Activated naive CD8-positive, alpha-beta T cell treated with anti-CD3 and anti-CD28 coated beads, Interleukin-2, amount 10 ng/mL, durations not matched to agents 7 days and 5 days (primary cell): ENCODE measurements at places on chromosomes 6 and 20.

GRCh38 chr20:50554694-50555579 is 44.8 kb downstream of the PTPN1 start:
- no peak for DNase-seq

- DNase-seq = no peak
Measured at GRCh38 chr6:48844696-48845095, 618.4 kb downstream of the MMUT start.

- DNase-seq = no peak
Measured at GRCh38 chr20:39163993-39164392, 201.8 kb downstream of the DHX35 start.

- DNase-seq = no peak
Measured at GRCh38 chr6:148346681-148347440, 4.2 kb downstream of the SASH1 start.

DNA sequence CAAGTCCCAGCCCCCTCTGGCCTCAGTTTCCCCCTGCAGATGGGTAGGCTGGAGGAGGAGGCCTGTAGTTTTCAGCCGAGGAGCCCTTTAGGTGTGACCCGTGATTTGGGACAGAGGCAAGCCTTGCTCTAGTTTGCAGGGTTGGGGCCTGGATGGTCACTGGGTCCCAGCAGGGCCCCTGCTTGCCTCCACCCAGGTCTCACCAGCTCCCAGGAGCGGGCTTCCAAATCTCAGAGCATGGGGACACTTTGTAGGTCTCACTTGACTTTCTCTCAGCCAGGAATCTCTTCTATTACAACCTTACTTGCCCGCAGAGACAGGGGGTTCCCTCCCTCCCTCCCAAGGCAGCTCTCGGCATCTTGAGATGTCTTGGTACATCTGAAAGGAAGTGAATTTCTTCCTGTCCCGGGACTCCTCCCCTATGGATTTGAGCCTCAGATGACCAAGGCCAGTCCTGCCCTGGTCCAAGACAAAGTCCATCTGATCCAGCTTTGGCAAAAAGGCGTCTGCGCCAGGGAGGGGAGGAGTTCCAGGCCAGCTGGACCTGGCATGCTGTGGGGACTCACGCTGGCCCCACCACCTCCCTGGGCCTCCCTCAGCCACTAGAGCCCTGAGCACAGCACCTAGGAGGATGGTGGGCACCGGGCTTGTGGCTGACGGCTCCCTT is 47.4 kb downstream of the SRC start:
- DNase-seq = no peak

DNA sequence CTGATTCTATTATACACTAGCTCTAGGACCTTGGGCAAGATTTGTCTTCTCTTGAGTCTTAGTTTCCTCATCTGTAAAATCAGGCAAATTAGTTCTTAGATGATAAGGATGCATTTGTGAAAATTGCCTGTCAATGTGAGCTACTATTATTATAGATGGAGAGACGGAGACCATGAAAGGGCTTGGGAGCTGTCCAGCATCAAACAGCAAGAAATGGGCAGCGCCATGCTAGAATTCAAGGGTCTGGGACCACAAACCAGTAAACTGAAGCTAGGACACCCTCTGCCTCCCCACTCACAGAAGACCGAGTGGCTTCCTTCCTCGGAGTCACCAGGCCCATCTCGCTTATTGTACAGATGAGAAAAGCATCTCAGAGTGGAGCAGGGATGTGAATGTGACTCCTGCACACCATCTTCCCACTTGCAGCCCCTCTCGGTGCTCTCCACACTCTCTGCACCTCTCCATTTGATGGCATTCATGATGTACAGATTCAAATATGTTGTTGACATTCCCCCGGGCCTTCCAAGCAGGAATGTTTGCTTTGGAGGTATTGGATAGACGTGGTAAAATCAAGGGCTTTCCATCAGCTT is 24.1 kb upstream of the BPIFA3 start:
- no peak for DNase-seq

DNA sequence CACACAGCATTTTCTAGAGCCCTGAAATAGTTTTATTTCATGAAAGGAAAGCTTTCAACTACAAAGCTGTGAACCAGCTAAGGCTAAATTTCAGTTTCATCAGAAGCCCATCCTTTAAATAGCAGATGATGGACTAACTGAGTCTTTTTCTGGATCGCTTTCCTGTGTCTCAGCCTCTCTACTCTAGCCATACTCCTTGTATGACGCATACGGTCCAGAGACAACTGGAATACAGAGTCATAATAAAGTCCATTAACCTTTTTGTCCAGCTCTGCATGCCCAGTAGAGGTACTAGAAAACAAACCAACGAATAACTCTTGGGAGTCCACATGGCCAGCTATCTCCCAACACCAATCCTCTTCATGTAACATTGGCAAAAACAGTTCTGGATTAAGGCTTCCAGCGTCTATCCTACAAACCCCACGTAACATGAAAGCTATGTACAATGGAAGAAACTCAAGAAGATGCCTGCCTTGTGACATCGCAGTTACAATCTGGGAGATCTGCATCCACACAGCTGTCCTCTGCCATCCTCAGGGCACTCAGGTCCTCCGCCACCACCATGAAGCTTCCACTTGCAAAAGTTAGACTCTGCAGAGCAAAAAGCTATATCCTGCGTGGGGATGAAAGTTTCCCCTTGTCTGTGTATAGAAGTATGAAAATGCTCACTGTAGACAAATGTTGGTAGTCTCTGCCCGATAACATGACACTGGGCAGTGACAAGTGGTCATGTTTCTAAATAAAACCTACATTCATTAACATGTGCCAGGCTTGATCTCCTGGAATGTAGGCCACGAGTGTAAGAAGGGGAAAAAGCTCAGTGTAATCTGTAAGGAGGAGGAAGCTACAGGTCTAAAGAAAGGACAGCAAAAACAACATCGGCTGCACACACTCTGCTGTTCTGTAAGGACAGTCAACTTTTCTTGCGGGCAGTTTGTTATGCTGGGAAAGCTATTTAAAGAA is 360.4 kb downstream of the ESR1 start:
- no peak for DNase-seq

DNA sequence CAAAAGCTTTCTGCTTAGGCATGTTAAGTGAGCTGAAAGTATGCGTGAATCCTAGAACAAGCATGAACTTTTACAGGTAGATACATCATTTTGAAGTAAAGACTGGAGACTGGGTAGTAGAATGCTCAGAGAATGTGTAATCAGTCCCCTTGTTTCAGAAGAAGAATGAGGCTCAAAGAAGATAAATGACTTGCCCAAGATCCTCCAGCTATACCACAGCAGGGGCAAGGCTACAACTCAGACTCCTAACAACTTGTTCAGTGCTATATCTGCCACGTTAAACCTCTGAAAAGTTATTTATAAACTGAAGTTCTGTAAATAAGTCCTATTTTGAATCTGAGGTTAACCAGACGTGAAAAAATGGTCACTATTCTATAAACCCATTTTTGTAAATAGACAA is 2.9 kb downstream of the RIPOR2 start:
- no peak for DNase-seq

GRCh38 chr20:49540232-49540620 is 27.7 kb downstream of the PTGIS start:
- no peak for DNase-seq

DNA sequence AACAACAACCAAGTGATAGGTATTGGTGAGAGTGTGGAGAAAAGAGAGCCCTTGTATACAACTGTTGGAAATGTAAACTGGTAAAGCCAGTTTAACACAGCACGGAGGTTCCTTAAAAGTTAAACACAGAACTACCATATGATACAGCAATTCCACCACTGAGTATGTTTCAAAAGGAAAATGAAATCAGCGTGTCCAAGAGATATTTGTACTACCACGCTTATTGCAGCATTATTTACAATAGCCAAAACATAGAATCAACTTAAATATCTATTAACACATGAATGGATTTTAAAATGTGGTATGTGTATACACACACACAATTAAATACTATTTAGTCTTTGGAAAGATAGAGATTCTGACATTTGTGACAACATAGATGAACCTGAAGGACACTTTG is 1.1 kb downstream of the PTCHD4 start:
- DNase-seq = no peak

DNA sequence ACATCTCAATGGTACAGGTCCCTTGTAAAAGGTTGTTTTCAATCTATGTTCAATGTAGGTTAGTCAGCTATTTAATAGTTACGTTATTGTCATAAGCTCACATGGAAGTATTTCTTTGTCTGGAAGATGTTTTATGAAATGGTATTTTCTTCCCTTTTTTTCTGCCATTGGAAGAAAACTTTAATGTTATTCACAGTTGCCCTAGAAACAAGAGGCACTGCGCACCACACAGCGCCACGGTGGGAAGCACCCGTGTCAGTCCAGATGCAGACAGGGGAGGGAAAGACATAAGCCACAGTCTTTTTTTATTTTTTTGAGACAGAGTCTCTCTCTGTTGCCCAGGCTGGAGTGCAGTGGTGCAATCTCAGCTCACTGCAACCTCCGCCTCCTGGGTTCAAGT is 82.1 kb downstream of the GCNT2 start:
- no peak for DNase-seq

GRCh38 chr6:79614326-79615305 is 16.5 kb upstream of the SH3BGRL2 start:
- no peak for DNase-seq

- no peak for DNase-seq
Measured at GRCh38 chr6:46979206-46979605, 57.5 kb upstream of the ADGRF5 start.

DNA sequence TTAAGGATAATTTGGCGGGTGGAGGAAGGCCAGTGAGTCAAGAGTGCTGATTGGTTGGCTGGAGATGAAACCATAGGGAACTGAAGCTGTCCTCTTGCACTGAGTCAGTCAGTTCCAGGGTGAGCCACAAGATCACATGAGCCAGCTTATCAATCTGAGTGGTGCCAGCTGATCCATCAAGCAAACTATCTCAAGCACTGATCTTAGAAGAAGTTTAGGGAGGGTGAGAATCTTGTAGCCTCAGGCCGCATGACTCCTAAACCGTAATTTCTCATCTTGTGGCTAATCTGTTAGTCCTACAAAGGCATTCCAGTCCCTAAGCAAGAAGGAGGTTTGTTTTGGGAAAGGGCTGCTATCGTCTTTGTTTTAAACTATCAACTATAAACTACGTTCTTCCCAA is 954.3 kb downstream of the KIF16B start:
- DNase-seq = no peak

- DNase-seq = no peak
Measured at GRCh38 chr20:1734269-1734858, 76.8 kb upstream of the SIRPG start.

GRCh38 chr6:56244528-56245253 is 2.7 kb downstream of the COL21A1 start:
- no peak for DNase-seq

GRCh38 chr6:154672086-154672485 is 61.1 kb upstream of the SCAF8 start:
- DNase-seq = no peak

DNA sequence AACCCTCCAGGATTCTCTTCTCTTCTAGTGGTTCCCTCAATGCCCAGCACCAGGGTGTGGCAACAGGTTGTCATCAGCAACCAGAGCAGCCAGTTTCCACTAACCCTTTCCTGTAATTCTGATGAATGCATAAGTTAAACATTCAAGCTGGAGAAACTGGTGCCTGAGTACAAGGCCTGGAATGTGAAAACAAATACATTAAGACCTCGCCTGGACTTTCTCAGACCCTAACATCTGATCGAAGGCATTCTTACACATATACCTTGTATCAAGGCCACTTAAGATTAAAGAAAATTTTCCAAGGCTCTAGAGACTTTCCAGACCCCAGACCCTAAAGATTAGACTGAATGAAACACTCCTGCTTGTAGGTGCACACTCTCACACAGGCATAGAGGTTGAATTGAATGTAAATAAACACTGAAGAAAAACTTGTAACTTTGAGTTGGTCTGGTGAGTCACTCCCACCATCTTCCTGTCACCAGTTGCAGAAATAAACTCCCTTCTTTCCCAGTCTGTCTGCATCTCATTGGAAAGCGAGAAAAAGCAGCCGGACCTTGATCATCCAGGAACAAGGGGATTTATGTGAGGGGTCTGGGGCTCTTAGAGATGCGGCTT is 9.0 kb downstream of the LRP11 start:
- no peak for DNase-seq

GRCh38 chr6:39755231-39755630 is 30.0 kb upstream of the KIF6 start:
- no peak for DNase-seq

- DNase-seq = peak; percentile 17
Measured at GRCh38 chr20:25275813-25276532, 28.1 kb downstream of the PYGB start.

GRCh38 chr6:7762760-7763159 is 36.9 kb downstream of the BMP6 start:
- DNase-seq = no peak

- no peak for DNase-seq
Measured at GRCh38 chr6:144077871-144078270, 17.5 kb downstream of the SF3B5 start.

GRCh38 chr6:134289204-134289575 is 28.7 kb downstream of the SGK1 start:
- DNase-seq = no peak

GRCh38 chr6:50975216-50975615 is 156.5 kb downstream of the TFAP2B start:
- DNase-seq = no peak

- DNase-seq = peak; percentile 83
Measured at GRCh38 chr20:63653041-63653973, at the start of gene STMN3. Gene STMN3, minus strand, starts transcription at chr20:63653424. Its CDS starts 79 bp downstream, at chr20:63653345.

- no peak for DNase-seq
Measured at GRCh38 chr6:108998485-108998884, 96.2 kb downstream of the SESN1 start.

DNA sequence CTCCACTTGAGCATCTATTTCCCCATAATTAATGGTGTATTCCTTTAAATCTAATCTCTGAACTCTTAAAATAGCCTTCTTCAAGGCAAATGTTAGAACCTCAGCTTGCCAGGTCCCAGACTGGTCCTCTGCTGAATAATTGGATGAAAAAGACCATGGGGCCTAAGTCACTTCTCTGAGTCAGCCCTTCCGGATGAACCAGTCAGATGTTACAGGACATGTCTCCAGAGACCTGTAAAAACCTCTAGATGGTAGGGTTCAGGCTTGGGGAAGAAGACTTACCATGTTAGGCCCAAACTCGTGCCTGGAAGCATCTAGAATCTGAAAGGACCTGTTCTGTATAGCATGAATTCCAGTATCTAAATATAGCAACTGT is 97.3 kb downstream of the CDKAL1 start:
- no peak for DNase-seq

- DNase-seq = no peak
Measured at GRCh38 chr6:108363889-108364313, 69.0 kb downstream of the AFG1L start.

DNA sequence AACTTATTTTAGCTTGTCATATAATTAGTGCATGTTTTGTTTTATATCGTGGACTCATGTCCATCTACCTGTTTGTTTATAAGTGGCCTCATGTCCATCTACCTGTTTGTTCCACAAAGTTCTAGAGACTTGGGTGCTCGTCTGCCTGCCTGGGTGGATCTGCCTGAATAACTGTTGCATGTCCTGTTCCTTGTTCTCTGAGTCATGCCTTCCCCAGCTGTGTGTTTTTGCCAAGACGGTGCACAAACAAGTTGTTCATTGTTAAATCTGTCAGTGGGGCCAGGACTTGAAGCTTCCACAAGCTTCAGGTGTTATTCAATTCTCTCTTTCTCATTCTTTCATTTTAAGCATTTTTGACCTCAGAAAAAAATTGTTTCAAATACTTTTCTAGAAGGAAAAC is 358.0 kb upstream of the CITED2 start:
- DNase-seq = no peak

GRCh38 chr6:84515067-84515466 is 249.3 kb downstream of the TBX18 start:
- DNase-seq = no peak

GRCh38 chr6:152124429-152125074 is 317.1 kb downstream of the ESR1 start:
- no peak for DNase-seq
